Aorta (tissue), 5 donors: ENCODE measurements at places on chromosomes 2 and 18. TPM values are rescaled to one million over a fixed set of nuclear protein-coding genes. Genes with fewer than 3 reads are reported as not detected.

GRCh38 chr2:43110442-43110871 lies 115.9 kb downstream of the ZFP36L2 start:
- DNase-seq, result no peak

The PCARE gene
- not detected for polyA plus RNA-seq

DNA sequence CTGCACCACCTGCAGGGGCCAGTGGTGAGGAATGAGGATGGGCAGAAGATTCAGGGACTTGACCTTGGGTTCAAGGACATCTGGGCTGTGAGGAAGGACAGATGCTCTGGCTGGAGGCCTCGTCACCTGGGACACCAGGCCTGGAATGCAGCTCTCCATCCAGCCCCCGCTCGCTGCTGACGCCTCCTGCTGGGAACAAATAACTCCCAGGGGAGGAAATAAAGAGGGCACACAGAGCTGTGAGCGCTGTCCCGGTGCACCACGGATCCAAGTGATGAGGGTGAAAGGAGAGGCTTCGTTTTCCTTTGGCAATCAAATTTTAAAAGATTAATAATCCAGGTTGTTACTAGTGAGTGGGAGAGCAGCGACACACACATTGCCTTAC lies 368.0 kb upstream of the MYT1L start:
- DNase-seq, result no peak

The MOGAT1 gene
- not detected for polyA plus RNA-seq

The NBEAL1 gene
- 15.0 TPM for polyA plus RNA-seq

- DNase-seq, result no peak
Measured at GRCh38 chr2:218582076-218582475, 13.4 kb downstream of the CNOT9 start.

DNA sequence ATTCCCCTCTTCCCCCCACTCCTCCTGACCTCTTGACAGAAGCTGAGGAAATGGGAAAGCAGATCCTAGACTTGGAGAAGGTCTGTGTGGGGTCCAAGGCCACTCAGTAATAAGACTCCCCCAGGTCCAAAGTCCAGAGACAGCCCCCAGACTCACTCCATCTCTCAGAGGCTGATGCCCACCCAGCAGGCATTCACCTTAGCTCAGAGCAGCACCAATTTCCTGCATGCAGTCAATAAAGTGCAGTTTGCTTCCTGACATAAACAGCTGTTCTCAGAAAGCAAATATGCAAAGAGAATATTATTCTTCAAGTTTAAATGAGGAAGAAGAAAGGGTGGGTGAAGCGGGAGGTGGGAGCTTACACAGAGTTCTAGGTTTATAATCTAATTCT lies 84.1 kb upstream of the RTN4 start:
- no peak for DNase-seq

- DNase-seq, result no peak
Measured at GRCh38 chr2:105454801-105455485, 56.1 kb upstream of the FHL2 start.

GRCh38 chr2:177754492-177754873 lies 318.1 kb downstream of the PDE11A start:
- DNase-seq, result no peak

DNA sequence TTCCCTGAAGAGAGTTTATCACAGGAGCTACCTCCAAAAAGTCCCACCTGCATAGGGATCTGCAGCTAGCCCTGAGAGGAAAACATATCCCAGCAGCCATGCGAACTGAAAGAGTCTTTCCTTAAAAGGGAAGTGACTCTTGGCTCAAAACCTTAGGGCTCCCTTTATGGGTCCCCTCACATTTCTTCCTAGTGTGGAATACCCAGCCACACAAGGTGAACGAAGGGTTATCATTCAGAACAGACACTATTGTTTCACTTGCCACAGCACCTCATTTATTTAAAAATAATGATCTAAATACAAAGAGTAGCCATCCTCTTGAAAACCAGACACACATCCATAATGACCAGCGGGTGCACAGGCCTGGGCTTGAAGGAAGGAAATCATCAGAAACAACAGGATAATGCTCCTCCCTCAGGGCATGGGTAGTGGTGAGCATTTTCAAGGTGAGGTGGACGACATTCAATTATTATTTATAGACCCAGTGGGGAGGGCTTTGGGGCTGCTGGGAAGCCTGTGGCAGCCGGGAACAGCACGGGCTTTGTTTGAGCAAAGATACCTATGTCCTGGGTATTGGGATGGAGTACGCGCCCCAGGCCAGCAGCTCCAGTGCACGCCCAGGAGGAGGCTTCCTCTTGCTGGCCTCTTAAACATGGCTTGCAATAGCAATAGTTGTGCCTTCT lies 119.0 kb upstream of the ITGA6 start:
- DNase-seq, result no peak

The ASXL3 gene
- polyA plus RNA-seq, result 0.38 TPM

- DNase-seq, result no peak
Measured at GRCh38 chr18:11789716-11790510, 61.3 kb upstream of the CHMP1B start.

GRCh38 chr18:13107074-13107473 lies 111.5 kb upstream of the LDLRAD4 start:
- no peak for DNase-seq

- DNase-seq, result no peak
Measured at GRCh38 chr18:72201032-72201431, 343.1 kb downstream of the CBLN2 start.

- no peak for DNase-seq
Measured at GRCh38 chr2:240297256-240298116, 138.0 kb upstream of the GPC1 start.

The AMMECR1L gene
- 8.2 TPM for polyA plus RNA-seq
